ENCODE measurements at places on chromosomes 2 and 18.

GRCh38 chr2:167732326-167732725, 515.1 kb downstream of the STK39 start:
- DNase-seq: no peak

- DNase-seq: no peak
These were observed 250 bp upstream of the SPEG start for GRCh38 chr2:219434468-219434717.

- DNase-seq: no peak
These were observed 74.9 kb upstream of the MYL1 start for GRCh38 chr2:210389856-210390255.

- DNase-seq: peak; percentile 22
These were observed 314.8 kb downstream of the MBD2 start for GRCh38 chr18:53909668-53910067.

DNA sequence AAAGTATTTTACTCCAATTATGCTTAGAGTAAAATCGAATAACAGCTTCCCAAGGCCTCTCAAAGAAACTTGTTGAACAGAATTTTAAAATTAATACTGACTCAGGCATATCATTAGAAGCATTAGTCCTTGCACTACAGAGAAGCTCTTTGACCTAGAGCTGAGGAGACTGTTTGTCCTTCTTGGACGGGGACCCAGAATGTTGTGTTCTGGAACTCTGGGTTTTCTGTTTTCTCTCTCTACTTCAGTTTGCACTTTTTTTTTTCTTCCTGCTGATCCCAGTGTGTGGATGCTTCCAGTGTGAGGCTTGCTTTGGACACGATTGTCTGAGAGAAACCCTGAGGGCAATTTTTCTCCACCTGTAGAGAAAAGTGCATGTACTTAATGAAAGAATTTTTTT, 847.6 kb downstream of the SOCS6 start:
- no peak for DNase-seq

DNA sequence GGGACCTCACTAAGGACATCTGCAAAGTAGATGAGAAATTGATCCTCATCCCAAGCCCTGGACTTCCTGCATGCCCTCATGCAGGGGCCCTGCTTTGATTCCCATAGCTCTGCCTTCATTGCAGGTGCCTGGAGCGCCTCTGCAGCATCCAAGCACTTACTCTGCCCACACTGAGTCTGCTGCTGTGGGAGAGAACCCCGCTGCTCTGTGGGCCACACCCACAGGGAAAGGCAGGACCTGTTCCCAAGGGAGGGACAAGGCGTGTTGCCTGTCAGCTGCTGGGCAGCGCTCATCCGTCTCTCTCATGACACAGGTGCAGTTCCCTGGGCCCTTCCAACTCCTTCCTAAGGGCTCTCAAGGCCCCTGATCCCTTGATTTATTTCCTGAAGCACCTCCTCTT, 266.8 kb upstream of the SMIM21 start:
- no peak for DNase-seq

GRCh38 chr2:159996792-159997546, 65.4 kb downstream of the PLA2R1 start:
- no peak for DNase-seq

- no peak for DNase-seq
These were observed 25.5 kb upstream of the EXOC6B start for GRCh38 chr2:72851333-72851732.

- no peak for DNase-seq
These were observed 895 bp upstream of the GLS start for GRCh38 chr2:190879474-190880377.

All from foreskin fibroblast (primary cell).